ENCODE measurements at places on chromosomes 13 and 19.

DNA sequence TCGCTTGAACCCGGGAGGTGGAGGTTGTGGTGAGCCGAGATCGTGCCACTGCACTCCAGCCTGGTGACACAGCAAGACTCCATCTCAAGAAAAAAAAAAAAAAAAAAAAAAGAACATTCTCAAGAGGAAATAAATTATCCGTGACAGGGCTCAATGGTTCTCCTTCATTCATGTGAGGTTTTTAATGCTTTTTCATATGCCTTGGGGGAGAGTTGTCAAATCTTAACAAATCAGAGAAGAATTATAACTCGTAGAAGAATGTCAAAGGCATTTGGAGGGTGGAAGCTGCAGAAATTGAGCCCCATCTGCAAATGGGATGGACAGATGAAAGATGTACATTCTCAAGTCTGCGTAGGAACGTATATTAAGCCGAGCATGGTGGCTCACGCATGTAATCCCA, 34.9 kb upstream of the HOMER3 start:
- DNase-seq = no peak

DNA sequence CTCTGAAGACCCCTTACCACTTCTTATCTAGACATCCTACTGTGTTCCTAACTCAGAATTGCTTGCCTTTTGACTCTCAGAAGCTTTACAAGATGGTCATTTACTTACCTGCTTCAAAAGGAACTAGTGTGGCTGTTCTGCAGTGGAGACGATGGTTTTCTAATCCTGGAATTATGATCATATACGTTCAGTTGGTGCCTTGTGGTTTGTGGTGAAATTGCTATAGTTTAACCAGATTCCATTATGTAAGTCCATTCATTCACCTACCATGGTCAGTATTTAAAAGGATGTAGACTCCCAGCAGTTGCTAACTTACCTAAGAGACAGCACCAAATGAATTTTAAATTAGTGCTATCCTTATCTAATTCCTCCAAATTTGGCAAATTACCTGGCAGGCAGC, 210.9 kb downstream of the SHISA2 start:
- DNase-seq = no peak

DNA sequence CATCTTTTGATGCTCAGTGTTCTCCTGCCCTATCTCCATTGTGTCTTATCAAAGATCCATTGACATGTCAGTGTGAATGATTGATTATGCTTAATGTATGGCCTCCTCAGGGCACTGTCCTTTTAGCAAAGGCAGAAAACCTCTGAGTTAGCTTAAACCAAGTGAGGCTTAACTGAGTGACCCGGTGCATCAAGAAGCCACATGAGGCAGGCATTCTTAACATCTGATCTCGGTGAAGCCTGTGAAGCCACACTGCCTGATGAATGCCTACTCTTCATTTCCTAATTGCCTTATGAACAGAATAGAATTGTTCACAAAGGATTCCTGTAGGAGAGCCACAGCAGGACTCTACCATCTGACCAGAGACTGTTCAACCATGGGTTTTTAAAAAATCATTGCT, 168.1 kb upstream of the SOX21 start:
- DNase-seq = no peak

DNA sequence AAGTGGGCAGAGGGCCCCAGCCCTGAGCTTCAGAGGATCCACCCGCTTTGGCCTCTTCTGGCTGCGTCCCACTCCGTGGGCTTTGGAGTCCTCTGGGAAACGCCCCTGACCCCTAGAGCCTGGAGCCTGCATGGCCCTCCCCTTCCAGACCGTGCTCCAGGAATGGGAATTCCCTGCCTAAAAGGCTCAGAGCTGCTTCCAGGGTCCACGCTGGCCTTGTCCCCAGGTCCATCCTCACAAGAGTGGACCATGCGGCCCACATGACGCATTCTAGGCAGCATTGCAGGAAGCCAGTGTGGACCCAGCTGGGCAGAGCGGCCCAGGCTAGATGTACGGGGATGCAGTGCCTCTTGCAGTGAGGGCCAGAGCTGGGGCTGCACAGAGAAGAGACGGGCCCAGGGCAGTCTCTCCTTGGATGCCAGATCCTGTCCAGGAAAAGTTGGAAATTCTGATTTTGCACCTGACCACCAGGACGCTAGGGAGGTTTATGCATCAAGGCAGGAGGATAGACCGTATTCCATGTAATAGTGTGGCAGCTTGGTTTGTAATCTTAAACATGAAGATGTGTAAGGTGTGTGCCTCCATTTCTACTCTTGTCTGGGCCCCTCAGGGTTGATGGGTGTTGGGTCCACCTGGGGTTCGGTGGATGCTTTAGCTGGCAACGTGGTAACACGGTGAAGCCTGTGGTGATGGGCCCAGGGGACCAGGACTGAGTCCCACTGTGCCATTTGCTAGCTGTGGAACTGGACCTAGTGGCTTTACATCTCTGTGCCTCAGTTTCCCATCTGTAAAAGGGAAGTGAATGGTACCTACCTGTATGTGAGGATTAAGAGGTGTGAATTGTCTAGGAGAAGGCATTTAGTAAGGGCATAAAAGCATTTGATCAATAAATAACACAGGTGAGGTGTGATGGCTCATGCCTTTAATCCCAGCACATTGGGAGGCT, 14.8 kb upstream of the FXYD3 start:
- no peak for DNase-seq

- no peak for DNase-seq
Observed at GRCh38 chr13:114319441-114319913, 5.2 kb downstream of the CHAMP1 start.

DNA sequence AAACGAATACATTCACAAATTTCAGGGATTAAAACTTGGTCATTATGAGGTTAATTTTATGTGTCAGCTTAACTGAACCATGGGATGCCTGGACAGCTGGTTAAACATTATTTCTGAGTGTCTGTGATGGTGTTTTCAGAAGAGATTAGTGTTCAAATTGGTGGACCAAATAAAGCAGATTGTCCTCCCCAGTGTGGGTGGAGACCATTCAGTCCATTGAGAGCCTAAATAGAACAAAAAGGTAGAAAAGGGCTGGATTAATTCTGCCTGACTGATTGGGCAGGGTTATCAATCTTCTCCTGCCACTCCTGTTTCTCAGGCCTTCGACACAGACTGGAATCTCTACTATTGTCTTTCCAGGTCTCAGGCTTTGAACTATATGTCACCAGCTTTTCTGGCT, 203.8 kb upstream of the SLITRK6 start:
- no peak for DNase-seq

DNA sequence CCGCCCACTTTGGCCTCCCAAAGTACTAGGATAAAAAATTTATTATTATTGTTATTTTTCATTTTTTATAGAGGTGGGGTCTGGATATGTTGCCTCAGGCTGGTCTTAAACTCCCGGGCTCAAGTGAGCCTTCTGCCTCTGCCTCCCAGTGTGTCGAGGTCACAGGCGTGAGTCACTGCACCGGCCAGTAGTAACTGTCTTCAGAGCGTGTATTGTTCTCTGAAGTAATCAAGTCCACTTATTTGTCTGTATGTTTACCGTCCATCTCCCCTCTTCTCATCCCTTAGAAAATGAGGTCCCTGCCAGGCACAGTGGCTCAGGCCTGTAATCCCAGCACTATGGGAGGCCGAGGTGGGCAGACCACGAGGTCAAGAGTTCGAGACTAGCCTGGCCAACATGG, 18.2 kb upstream of the SULT2B1 start:
- no peak for DNase-seq

GRCh38 chr13:32426191-32426989, 1.5 kb downstream of the N4BP2L1 start:
- no peak for DNase-seq

DNA sequence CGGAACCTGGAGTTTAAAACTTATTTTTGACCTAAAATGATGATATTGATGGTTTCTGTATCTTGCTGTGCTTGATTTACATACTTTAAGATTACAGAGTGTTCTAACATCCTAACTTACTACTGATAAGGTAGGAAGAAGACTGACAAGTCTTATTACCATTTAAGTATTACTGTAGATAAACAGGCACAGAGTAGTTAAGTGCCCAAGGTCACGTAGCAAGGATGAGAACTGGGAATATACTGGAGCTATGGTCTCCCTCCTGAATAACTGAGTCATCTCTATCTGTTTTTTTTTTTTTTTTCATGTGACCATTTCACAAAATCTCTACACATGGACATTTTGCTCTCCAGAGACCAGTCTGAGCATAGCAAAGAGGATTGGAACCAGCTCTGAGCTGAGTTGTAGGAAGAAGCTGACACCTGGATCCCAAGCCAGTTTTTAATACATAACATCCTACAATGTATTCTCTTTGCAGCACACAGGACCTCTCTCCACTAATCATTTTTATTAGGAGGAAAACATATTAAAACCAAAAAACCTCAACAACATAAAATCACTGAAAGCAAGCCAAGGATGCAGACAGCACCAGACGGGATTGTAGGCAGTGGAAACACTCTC, 173.5 kb downstream of the DNAJC15 start:
- DNase-seq = no peak

DNA sequence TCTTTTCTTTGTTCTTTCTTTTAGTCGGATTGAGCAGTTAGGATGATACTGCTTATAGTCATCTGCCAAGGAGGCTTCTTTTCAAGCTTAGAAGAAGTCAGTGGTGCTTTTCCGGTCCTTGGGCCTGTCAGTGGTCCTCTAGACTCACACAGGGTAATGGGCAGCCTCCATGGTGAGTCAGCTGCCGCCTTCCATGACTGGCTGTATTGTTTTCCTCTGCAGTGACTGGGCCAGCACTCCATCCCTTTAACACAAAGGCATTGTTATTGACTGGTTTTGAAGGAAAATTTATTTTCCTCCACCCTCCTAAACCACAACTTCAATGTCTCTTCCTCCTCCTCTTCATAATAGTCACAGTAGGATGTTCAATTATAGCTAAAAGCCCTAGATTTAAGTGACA, 47.1 kb upstream of the CNMD start:
- no peak for DNase-seq

DNA sequence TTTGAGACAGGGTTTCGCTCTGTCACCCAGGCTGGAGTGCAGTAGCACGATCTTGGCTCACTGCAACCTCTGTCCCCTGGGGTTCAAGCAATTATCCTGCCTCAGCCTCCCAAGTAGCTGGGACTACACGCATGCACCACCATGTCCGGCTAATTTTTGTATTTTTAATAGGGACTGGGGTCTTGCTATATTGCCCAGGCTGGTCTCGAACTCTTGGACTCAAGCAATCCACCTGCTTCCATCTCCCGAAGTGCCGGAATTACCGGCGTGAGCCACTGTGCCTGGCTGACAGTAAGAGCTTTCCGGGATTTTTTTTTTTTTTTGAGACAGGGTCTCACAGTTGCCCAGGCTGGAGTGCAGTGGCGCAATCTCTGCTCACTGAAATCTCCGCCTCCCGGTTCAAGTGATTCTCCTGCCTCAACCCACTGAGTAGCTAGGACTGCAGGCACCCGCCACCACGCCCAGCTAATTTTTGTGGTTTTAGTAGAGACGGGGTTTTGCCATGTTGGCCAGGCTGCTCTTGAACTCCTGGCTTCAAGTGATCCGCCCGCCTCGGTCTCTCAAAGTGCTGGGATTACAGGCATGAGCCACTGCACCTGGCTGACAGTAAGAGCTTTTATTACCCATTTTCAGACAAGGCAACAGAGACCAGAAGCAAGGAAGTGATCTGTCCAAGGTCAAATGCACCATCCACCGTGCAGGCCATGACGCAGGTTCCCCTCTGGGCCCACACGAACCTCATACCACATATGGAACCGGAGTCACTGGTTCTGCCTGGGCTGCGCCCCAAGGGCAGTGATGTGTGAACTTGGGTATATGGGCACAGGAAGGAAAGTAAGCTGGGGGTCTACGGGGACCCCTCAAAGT, 21.0 kb downstream of the RFX1 start:
- no peak for DNase-seq

DNA sequence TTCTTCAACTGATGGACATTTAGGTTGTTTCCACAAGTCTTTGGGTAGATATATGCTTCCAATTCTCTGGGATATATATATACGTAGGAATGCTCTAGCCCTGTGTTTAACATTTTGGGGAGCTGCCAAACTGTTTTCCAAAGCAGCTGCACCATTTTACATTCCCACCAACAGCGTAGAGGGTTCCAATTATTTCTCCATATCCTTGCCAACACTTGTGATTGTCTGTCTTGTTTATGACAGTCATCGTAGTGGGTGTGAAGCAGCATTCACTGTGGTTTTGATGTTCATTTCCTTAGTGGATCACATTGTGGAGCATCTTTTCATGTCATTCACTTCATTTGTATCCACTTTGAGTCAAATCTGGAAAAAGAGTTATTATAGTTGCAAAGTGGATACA, 4.7 kb upstream of the CBLC start:
- DNase-seq = no peak

- DNase-seq = no peak
Observed at GRCh38 chr19:9650345-9650744, 24.6 kb downstream of the ZNF562 start.

DNA sequence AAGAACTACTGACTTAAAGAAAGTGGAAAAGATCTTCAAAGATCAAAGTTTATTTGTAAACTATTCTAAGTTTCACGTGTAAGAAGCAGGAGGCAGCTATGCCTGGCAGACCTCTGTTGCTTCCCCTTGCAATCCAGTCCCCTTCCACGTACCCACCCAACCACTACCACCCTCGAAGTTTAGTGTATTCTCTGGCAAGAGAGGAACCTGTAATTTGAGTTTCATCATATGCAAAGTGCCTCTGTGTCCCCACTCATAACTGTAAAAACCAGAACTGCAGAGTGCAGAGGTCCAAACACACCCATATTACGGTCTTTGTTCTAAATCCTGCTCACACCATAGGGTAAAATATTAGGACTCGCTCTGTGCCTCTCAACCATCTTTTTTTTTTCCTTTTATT, 75.8 kb upstream of the FRY start:
- no peak for DNase-seq

DNA sequence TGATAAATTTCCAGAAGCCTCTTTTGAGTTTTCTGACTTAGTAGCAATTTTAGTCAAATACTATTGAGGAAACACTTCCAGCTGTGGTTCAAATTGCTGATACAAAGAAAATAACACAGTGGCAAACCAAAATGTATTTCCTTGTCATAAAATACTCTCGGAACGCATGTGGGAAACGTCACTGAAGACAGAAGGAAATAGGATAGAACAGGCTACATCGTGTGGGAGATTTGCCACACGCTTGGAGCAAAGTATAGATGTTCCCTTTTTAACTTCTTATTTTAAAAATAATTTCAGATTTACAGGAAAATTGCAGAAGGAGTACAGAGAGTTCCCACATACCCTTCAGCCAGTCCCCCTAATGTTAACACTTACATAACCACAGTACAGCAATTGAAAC, 88.8 kb downstream of the ING1 start:
- DNase-seq = no peak

- DNase-seq = no peak
Observed at GRCh38 chr13:86569119-86569518, 769.9 kb upstream of the SLITRK6 start.

- no peak for DNase-seq
Observed at GRCh38 chr13:59568306-59568705, 595.4 kb downstream of the DIAPH3 start.

Data from stimulated activated CD8-positive, alpha-beta memory T cell treated with anti-CD3 and anti-CD28 coated beads, Interleukin-4, amount 100 ng/mL, for 4 hours (primary cell).